Upper lobe of left lung (tissue), 6 donors: ENCODE measurements at places on chromosomes 6 and 20. TPM values are rescaled to one million over a fixed set of nuclear protein-coding genes. Genes with fewer than 3 reads are reported as not detected.
A peak's percentile ranks its signal among the peaks of the same experiment; 100 is the strongest.

- H3K4me3 ChIP-seq, result no peak overlapping the region
- H3K27ac ChIP-seq, result no peak overlapping the region
- no peaks in the 10 kb centered on the region for H3K4me1 ChIP-seq
- no peaks in the 10 kb centered on the region for H3K27me3 ChIP-seq
- DNase-seq, result peak; percentile 69
- H3K36me3 ChIP-seq, result no peaks in the 10 kb centered on the region
These were observed 150.4 kb upstream of the HMGN3 start for GRCh38 chr6:79384845-79385244.

DNA sequence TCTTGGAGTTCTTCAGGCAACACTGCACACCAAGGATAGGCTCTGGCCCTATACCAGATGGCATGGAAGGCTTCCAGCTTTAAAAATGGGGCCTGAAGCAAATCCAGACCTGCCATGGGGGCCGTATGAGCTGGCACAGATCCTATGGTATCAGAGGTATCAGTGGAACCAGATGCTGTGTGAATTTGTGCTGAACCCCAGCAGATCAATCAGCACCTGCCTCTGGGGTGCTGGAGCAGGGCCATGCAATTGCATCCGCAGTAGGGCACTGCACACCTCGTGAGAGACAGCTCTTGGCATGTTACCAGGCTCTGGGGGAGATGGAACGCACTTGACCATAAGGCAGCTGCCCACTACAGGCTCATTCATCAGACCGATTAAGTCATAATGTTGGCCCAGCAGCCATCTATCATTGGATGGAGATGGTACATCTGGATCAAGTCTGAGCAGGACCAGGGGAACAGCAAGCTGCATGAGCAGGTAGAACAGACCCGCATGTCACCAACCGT is 221.5 kb downstream of the MYLK4 start:
- H3K4me1 ChIP-seq, result no peaks in the 10 kb centered on the region
- H3K27me3 ChIP-seq, result no peaks in the 10 kb centered on the region
- H3K27ac ChIP-seq, result no peak overlapping the region
- DNase-seq, result no peak
- no peaks in the 10 kb centered on the region for H3K36me3 ChIP-seq
- no peak overlapping the region for H3K4me3 ChIP-seq

Gene KCNK15
- total RNA-seq, result 1.0 TPM

Gene FAM209B
- not detected for total RNA-seq

GRCh38 chr20:52899041-52899608 is 73.0 kb upstream of the TSHZ2 start:
- no peaks in the 10 kb centered on the region for H3K36me3 ChIP-seq
- no peaks in the 10 kb centered on the region for H3K4me1 ChIP-seq
- no peak overlapping the region for H3K27ac ChIP-seq
- no peaks in the 10 kb centered on the region for H3K27me3 ChIP-seq
- DNase-seq, result no peak

DNA sequence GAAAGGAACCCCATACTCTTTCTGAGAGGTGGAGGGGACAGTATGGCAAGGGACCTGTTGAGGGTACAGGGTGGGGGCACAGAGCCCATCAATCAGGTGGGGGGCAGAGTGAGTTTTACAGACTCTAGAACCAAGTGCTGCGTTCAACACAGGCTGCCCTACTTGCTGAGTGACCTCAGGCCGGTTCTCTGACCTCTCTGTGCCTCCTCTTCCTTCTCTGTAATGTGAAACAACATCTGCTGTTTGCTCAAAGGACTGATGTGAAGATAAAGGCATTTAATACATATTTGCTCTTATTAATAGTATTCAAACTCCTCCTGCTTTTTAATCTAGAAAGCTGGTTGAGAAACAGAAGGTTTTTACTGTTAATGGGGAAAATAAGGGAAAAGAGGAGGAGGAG is 25.9 kb upstream of the APMAP start:
- H3K4me3 ChIP-seq, result no peak overlapping the region
- no peak for DNase-seq
- H3K4me1 ChIP-seq, result peaks cover 33% of the 10 kb centered on the region
- H3K27ac ChIP-seq, result no peak overlapping the region
- H3K27me3 ChIP-seq, result no peaks in the 10 kb centered on the region
- peaks cover 30% of the 10 kb centered on the region for H3K36me3 ChIP-seq

DNA sequence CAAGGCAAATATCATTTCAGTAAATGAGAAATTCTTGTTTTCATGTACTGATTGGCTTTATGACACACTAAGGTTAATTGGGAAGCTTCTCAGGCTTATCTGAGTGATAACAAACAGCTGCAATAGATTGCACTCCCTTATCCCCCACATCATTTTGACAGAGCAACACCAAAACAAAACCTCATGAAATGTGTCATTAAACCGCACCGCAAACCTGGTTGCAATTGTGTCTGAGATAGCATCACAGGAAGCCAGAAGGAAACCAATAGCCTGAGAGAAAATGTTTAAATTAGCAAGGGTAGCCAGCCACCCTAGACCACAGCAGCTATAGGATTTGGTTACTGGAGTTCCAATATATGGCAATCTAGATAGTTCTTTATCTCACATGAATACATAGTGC is 31.6 kb upstream of the LAMA4 start:
- H3K27ac ChIP-seq, result no peak overlapping the region
- no peaks in the 10 kb centered on the region for H3K36me3 ChIP-seq

GRCh38 chr20:6848041-6848440 is 80.6 kb downstream of the BMP2 start:
- no peaks in the 10 kb centered on the region for H3K27me3 ChIP-seq
- no peak overlapping the region for H3K27ac ChIP-seq
- no peak for DNase-seq
- no peaks in the 10 kb centered on the region for H3K4me1 ChIP-seq
- H3K36me3 ChIP-seq, result no peaks in the 10 kb centered on the region

Gene DSP
- total RNA-seq, result 23.7 TPM

Gene HLA-DQB1
- total RNA-seq, result 154 TPM

GRCh38 chr6:43709654-43710303 is 22.2 kb upstream of the MRPS18A start:
- no peak overlapping the region for H3K27ac ChIP-seq
- peaks cover 25% of the 10 kb centered on the region for H3K4me1 ChIP-seq
- no peak overlapping the region for H3K4me3 ChIP-seq
- no peaks in the 10 kb centered on the region for H3K36me3 ChIP-seq
- no peaks in the 10 kb centered on the region for H3K27me3 ChIP-seq
- DNase-seq, result peak; percentile 14

- DNase-seq, result no peak
- H3K4me1 ChIP-seq, result no peaks in the 10 kb centered on the region
- H3K27me3 ChIP-seq, result no peaks in the 10 kb centered on the region
- no peak overlapping the region for H3K27ac ChIP-seq
These were observed 196.0 kb downstream of the MYLK4 start for GRCh38 chr6:2554651-2555260.

Gene CAP2
- total RNA-seq, result 6.5 TPM

Gene RUNX2
- total RNA-seq, result 2.6 TPM

Gene CNR1
- 19.0 TPM for total RNA-seq

Gene EBF4
- total RNA-seq, result 7.8 TPM

DNA sequence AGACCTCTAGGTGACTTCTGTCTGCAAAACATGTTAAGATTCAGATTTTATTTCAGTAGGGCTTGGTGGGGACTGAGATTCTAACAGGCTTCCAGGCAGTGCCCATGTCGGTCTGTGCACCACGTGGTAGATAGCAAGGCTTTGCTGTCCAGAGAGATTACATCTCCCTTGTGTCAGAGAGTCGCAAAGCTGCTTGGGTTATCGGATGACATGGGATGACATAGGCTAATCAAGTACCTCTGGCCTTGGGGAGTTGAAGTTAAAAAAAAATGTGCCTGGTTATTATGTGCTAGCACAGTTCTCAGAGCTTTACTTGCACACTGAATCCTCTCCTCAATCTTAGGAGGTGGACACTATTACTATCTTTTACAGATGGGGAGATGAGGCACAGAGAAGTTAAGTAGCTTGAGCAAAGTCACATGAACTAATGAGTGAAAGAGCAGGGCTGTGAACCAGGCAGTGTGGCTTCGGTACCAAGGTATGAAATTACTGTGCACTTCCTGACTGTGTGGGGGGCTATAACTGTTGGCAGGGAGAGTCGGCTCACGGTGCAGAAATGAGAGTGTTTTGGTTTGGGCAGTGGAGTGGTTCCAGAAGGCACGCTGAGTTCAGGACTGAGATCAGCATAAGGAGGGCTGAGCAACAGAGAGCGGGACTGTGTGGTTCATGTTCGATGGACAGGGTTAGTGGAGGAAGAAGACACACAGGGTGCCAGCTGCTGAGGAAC is 41.1 kb downstream of the FARS2 start:
- peaks cover 2% of the 10 kb centered on the region for H3K4me1 ChIP-seq
- no peaks in the 10 kb centered on the region for H3K27me3 ChIP-seq
- H3K4me3 ChIP-seq, result no peak overlapping the region
- H3K27ac ChIP-seq, result no peak overlapping the region
- no peak for DNase-seq

- peaks cover 5% of the 10 kb centered on the region for H3K4me1 ChIP-seq
- no peak overlapping the region for H3K27ac ChIP-seq
- no peak for DNase-seq
- H3K27me3 ChIP-seq, result no peaks in the 10 kb centered on the region
These were observed 35.8 kb upstream of the TMEM14A start for GRCh38 chr6:52635049-52635577.

GRCh38 chr6:149044528-149044927 is 273.0 kb upstream of the TAB2 start:
- no peak for DNase-seq
- H3K4me3 ChIP-seq, result no peak overlapping the region
- no peaks in the 10 kb centered on the region for H3K36me3 ChIP-seq
- H3K27me3 ChIP-seq, result no peaks in the 10 kb centered on the region

Gene HTR1E
- total RNA-seq, result not detected

- no peak for DNase-seq
- H3K4me3 ChIP-seq, result no peak overlapping the region
- H3K36me3 ChIP-seq, result no peaks in the 10 kb centered on the region
- H3K27ac ChIP-seq, result no peak overlapping the region
- peaks cover 9% of the 10 kb centered on the region for H3K4me1 ChIP-seq
These were observed 128.8 kb downstream of the SOBP start for GRCh38 chr6:107618672-107619071.

Gene AGPAT4
- 13.6 TPM for total RNA-seq

DNA sequence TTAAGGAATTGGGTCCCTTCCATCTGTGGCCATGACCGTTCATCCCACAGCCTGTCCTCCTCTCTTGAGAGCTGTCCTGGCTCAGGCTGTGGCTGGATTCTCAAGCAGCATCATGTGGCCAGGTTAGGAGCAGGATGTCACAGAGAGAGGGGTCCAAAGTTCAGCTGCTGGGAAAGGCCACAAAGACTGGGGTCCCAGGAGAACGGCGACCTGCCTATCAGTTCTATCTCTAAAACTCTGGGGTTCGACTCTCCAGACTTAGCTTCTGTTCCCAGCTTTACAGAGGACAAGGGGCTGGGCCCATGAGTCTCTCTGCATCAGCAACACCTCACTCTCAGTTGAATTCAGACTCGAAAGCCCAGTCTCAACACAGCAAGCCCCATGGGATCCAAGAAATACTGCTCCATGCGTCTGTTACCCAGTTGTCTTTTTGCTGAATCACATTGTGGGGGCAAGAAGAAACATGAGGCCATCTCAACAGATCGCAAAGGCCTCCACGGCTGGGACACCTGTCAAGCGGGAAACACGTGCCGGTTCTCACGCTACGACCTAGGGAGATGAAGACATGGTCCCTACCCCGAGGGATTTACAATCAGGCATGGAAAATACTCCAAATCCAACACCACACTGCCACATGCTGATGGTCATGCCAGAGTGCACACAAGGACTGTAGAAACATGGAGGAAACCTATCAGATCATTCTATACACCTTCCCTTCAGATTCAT is 95.4 kb downstream of the SLC22A23 start:
- no peak for DNase-seq
- no peak overlapping the region for H3K27ac ChIP-seq
- peaks cover 28% of the 10 kb centered on the region for H3K4me1 ChIP-seq

GRCh38 chr6:12729467-12729866 is 12.9 kb downstream of the PHACTR1 start:
- no peaks in the 10 kb centered on the region for H3K27me3 ChIP-seq
- H3K27ac ChIP-seq, result no peak overlapping the region
- DNase-seq, result no peak

DNA sequence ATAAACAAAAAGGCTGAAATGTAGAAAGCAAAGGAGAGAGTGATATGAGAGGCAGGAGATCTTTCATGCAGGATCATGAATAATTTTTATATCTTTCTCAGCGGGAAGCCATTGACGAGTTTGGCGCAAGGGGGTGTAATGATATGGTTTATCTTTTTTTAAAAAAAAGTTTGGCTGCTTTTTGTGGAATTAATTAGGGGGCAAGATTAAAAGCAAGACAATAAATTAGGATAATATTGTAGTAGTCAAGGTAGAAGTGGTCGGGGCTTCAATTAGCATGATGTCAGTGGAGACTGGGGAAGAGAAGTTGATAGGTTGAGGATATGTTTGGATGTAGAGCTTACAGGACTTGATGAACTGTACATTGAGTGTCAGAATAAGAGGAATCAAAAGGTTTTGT is 4.0 kb downstream of the SENP6 start:
- no peak overlapping the region for H3K27ac ChIP-seq
- no peak overlapping the region for H3K4me3 ChIP-seq
- no peaks in the 10 kb centered on the region for H3K27me3 ChIP-seq
- DNase-seq, result no peak

DNA sequence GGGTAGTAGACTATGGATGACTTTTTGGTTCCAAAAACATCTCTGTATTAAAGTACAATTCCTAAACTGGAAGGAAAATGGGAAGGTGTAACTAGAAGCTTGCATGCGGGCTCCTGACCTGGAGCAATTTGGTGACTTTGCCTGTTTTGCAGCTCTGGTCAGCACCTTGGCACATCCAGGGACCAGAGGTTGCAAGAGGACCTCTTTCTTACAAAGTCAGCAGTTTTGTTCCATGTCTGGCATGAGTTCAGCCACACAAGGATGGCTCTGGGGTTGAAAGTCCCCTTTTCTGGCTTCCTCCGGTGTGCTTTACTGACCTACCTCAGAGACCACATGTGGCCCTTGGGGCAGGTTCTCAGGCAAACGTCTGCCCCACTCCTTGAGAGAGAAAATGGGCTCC is 22.7 kb upstream of the CD93 start:
- H3K4me1 ChIP-seq, result peaks cover 35% of the 10 kb centered on the region
- DNase-seq, result no peak
- no peaks in the 10 kb centered on the region for H3K27me3 ChIP-seq
- H3K4me3 ChIP-seq, result no peak overlapping the region
- peak overlapping the region; percentile 24 for H3K27ac ChIP-seq

DNA sequence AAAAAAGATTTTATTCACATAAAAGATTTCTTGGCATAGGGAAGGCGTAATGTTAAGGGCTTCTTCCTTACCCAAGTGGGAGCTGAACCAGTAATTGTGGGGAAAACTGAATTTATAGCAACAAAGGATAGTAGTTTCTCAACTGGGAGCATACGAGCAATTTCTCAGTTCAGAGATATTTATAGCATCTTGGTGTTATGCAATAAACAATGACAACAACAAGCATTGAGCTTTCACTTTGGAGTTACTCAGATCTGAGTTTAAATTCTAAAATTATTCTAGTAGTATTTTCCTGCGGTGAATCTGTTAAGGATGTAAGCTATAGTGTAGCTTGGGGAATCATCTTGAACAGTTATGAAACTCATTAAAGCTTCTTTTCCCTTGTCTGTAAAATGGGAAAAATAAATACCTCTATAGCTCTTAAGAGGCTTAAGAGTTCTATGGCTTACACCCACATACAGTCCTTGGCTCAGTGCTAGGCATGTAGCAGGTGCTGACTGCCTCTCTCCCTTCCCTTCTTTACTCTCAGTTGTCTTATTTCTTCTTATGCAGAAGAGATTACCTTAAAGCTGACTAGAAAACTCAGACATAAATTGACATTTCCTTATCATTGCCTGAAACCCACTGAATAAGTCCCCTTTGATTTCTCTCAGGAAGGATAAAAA is 58.8 kb downstream of the SAMD5 start:
- H3K4me3 ChIP-seq, result no peak overlapping the region
- H3K36me3 ChIP-seq, result no peaks in the 10 kb centered on the region
- no peaks in the 10 kb centered on the region for H3K4me1 ChIP-seq
- no peak overlapping the region for H3K27ac ChIP-seq
